ENCODE measurements at places on chromosomes 12 and 14.
A peak's percentile ranks its signal among the peaks of the same experiment; 100 is the strongest.

- H3K4me1 ChIP-seq = no peaks in the 10 kb centered on the region
- H3K36me3 ChIP-seq = no peaks in the 10 kb centered on the region
- no peak overlapping the region for H3K27ac ChIP-seq
- DNase-seq = no peak
- no peak overlapping the region for H3K4me3 ChIP-seq
Observed at GRCh38 chr14:31261859-31262731, 54.5 kb upstream of the HECTD1 start.

GRCh38 chr14:37251775-37252174, 54.0 kb downstream of the MIPOL1 start:
- DNase-seq = no peak
- no peak overlapping the region for H3K4me3 ChIP-seq
- no peaks in the 10 kb centered on the region for H3K27me3 ChIP-seq
- H3K4me1 ChIP-seq = no peaks in the 10 kb centered on the region
- H3K27ac ChIP-seq = no peak overlapping the region
- H3K36me3 ChIP-seq = no peaks in the 10 kb centered on the region

DNA sequence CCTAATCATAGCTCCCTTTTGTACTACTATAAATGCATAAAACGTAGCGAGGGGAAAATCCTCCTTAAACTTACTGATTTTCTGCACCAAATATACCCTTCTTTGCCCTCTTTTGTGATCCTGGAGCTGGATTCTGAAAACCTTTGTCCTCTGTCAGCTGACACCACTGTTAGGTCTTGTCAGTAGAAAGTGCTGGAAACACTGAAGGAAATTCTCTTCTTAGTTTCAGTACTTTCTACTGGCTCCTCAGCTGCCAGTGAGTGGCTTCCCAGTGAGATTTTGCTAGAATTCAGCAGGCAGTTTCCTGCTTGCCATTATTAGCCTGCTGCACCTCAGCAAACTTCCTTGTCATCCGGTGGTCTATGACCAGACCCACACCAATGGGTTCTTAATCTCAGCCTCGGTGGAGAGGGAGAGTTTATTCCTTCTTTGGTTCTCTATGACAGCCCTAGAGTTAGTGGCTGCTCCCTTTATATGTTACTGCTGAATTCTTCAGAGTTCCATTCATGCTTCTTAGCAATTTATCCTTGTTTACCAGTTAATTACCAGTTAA, 476.2 kb downstream of the FSCB start:
- H3K4me3 ChIP-seq = no peak overlapping the region
- DNase-seq = no peak
- H3K36me3 ChIP-seq = no peaks in the 10 kb centered on the region
- no peaks in the 10 kb centered on the region for H3K27me3 ChIP-seq

GRCh38 chr12:68349921-68350606, 17.9 kb upstream of the MDM1 start:
- H3K36me3 ChIP-seq = no peaks in the 10 kb centered on the region
- H3K27ac ChIP-seq = no peak overlapping the region
- peaks cover 3% of the 10 kb centered on the region for H3K27me3 ChIP-seq
- peaks cover 2% of the 10 kb centered on the region for H3K4me1 ChIP-seq
- no peak overlapping the region for H3K4me3 ChIP-seq

GRCh38 chr12:11204173-11204572, 17.4 kb upstream of the TAS2R42 start:
- H3K27ac ChIP-seq = no peak overlapping the region
- H3K27me3 ChIP-seq = no peaks in the 10 kb centered on the region
- no peak for DNase-seq

DNA sequence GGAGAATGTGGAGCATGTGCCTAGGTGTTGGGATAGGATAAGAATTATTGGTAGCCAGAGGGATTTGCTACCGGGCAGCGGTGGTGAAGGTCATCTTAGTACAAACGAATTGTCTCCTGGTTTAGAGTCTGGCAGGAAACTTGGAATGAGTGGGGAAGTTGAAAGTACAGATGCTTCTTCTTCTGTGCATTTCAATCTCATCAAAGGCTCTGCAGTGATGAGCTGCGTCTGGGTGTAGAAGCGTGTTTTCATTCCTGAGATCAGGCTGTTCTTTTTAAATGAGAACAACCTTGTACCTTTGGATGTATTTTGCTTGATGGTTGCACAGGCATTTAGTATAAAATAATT, 2.1 kb downstream of the WNK1 start:
- H3K36me3 ChIP-seq = peaks cover 28% of the 10 kb centered on the region
- no peak for DNase-seq
- H3K4me3 ChIP-seq = peak overlapping the region; percentile 75
- peaks cover 59% of the 10 kb centered on the region for H3K4me1 ChIP-seq
- H3K27ac ChIP-seq = peak overlapping the region; percentile 91

GRCh38 chr12:94941440-94941862, 62.0 kb downstream of the NDUFA12 start:
- DNase-seq = no peak
- no peak overlapping the region for H3K27ac ChIP-seq
- H3K4me1 ChIP-seq = peaks cover 12% of the 10 kb centered on the region
- no peak overlapping the region for H3K4me3 ChIP-seq

DNA sequence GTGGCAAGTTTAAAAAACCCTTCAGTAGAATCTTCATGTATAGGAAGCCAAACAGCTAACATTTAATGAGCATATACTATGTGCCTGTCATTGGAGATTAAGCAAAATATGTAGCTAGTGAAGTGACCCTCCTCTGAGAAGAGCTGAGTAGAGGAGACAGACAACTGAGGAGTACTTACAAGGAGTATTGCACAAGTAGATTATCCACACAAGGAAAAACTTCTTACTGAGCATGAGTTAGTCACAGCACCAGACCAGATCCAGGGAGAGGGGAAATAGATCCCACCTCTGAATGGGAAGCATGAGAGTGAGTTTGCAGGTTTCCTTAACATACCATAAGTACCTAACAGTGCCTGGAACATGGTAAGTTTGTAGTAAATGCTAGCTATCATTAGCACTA, 33.0 kb downstream of the FRMD6 start:
- 0 out of 2 replicates have a peak, but pooled peaks cover 6% of the 10 kb centered on the region for H3K36me3 ChIP-seq

GRCh38 chr14:92846162-92846897, 52.2 kb downstream of the GOLGA5 start:
- no peaks in the 10 kb centered on the region for H3K4me1 ChIP-seq
- no peak for DNase-seq
- H3K36me3 ChIP-seq = peaks cover under 1% of the 10 kb centered on the region
- H3K4me3 ChIP-seq = no peak overlapping the region
- no peak overlapping the region for H3K27ac ChIP-seq

- DNase-seq = no peak
- no peaks in the 10 kb centered on the region for H3K36me3 ChIP-seq
- no peak overlapping the region for H3K4me3 ChIP-seq
Observed at GRCh38 chr12:129696405-129696804, 207.4 kb downstream of the TMEM132D start.

DNA sequence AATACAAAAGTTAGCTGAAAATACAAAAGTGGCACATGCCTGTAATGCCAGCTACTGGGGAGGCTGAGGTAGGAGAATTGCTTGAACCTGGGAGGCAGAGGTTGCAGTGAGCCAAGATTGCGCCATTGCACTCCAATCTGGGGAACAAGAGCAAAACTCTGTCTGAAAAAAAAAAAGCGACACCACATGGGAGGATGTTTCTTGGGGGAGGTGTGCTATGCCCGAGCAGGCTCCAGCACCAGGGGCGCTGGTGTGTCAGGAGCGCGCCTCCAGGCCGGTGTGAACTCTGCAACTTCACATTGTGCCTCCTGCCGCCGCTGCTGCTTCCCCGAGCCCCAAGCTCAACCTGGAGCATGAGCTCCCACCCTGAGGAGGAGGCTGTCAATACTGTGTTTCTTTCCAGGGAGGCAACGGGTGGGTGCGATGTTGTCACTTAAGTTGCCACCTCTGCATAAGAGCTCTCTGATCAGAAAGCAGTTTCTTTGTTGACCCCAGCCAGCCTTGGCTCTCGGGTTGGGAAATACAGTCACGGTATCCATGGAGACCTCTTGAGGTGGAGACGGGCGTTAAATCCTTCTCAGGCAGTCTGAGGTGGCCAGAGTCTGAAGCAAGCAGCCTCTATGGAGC, 18.9 kb downstream of the DEGS2 start:
- H3K4me3 ChIP-seq = no peak overlapping the region
- H3K4me1 ChIP-seq = peaks cover 5% of the 10 kb centered on the region
- H3K36me3 ChIP-seq = peaks cover 100% of the 10 kb centered on the region
- H3K27me3 ChIP-seq = no peaks in the 10 kb centered on the region
- H3K27ac ChIP-seq = no peak overlapping the region

- H3K4me1 ChIP-seq = no peaks in the 10 kb centered on the region
- DNase-seq = no peak
- no peak overlapping the region for H3K27ac ChIP-seq
- no peaks in the 10 kb centered on the region for H3K36me3 ChIP-seq
- H3K4me3 ChIP-seq = no peak overlapping the region
Observed at GRCh38 chr12:51922146-51922545, 14.8 kb downstream of the ACVRL1 start.

GRCh38 chr14:96962337-96962736, 165.2 kb downstream of the VRK1 start:
- peaks cover 10% of the 10 kb centered on the region for H3K36me3 ChIP-seq
- H3K4me3 ChIP-seq = no peak overlapping the region
- H3K27ac ChIP-seq = peak overlapping the region; percentile 69
- peak; percentile 54 for DNase-seq
- H3K4me1 ChIP-seq = peaks cover 13% of the 10 kb centered on the region

DNA sequence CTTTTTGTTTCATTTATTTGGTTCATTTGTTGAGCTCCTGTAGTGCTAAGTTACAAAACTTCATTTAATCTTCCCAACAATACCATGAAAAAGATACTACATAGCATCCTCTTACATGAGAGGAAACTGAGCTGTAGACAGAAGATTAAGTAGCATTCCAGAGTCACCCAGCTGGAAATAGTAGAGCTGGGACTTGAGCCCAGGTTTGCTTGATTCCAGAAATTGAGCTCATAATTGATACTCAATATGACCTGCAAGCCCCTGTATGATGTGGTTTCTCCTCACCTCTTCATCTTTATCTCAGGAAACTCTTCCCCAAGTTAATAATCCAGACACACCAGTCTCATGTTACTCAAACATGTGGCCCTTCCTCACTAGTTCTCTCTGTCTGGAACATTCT, 87.0 kb upstream of the DAAM1 start:
- no peak overlapping the region for H3K4me3 ChIP-seq
- H3K36me3 ChIP-seq = no peaks in the 10 kb centered on the region
- DNase-seq = no peak
- no peaks in the 10 kb centered on the region for H3K4me1 ChIP-seq
- H3K27me3 ChIP-seq = peaks cover 18% of the 10 kb centered on the region

DNA sequence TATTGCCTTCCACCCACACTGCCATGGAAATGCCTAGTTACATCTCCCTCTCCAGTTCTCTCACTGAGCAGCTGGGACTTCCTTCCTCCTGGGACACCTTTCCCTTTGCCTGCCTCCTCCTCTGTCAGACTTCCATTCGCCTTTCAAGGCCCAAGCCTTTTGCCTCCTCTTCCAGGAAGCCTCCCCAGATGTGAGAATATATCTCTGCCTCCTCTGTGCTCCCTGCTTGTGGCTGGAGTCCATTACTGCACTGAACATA, 3.1 kb downstream of the IFI27L2 start:
- H3K36me3 ChIP-seq = no peaks in the 10 kb centered on the region
- H3K27me3 ChIP-seq = no peaks in the 10 kb centered on the region
- peaks cover 23% of the 10 kb centered on the region for H3K4me1 ChIP-seq
- no peak for DNase-seq
- H3K4me3 ChIP-seq = no peak overlapping the region

DNA sequence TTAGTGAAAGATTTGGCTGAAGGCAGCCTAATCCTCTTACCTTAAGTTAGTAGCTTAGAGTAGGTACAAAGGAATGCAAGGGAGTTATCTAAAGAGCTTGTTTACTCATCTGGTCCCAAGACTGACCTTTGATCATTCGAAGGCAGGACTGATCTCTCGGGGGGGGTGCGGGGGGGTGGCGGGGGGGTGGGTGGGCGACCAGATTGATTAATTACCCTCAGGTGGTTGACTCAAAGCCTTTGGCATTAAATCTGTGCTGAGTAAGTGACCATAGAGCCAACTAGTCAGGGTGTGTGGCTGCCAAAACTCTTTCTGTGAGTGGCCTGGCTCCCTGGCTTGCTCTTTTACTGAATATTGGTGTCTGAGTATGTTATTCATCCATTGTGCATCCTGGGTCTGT, 731.9 kb upstream of the FBXO33 start:
- no peak overlapping the region for H3K27ac ChIP-seq
- H3K27me3 ChIP-seq = no peaks in the 10 kb centered on the region
- H3K36me3 ChIP-seq = no peaks in the 10 kb centered on the region
- H3K4me3 ChIP-seq = no peak overlapping the region

DNA sequence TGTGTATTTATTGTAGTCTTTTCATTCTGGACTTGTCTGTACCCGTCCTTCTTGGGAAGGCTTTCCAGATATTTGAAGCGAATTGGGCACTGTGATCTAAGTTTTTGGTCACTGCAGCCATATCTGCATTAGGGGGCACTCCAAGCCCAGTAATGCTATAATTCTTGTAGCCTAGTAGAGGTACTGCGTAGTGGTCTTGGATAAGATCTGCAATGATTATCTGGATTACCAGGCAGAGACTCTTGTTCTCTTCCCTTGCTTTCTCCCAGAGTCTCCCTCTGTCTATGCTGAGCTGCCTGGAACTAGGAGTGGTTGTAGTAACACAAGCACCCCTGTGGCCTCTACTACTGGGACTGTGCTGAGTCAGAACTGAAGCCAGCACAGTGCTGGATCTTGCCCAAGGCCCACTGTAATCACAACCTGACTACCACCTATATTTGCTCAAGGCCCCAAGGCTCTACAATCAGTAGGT, 30.0 kb downstream of the SLC38A2 start:
- peak; percentile 22 for DNase-seq
- H3K27me3 ChIP-seq = no peaks in the 10 kb centered on the region
- H3K36me3 ChIP-seq = no peaks in the 10 kb centered on the region
- H3K27ac ChIP-seq = no peak overlapping the region
- no peak overlapping the region for H3K4me3 ChIP-seq

DNA sequence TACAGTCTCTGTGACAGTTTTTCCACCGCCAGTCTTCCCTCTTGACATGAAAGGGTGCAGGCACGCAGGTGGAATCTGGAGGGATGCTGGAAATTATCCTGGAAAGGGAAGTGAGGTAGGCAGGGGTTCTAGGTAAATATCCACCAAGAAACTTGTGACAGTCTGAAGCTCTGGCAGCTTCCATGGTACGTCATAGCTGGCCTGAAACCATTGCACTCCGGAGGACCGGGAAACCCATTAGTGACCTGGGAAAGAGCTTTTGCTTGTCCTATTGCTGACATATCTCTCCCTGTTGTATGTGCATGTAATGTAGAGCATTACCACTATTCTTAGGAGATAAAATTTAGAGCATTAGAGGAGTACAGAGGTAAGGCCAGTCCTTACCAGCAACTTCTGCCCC, 275.9 kb downstream of the EGLN3 start:
- no peaks in the 10 kb centered on the region for H3K36me3 ChIP-seq
- DNase-seq = no peak
- H3K27ac ChIP-seq = no peak overlapping the region
- no peak overlapping the region for H3K4me3 ChIP-seq

DNA sequence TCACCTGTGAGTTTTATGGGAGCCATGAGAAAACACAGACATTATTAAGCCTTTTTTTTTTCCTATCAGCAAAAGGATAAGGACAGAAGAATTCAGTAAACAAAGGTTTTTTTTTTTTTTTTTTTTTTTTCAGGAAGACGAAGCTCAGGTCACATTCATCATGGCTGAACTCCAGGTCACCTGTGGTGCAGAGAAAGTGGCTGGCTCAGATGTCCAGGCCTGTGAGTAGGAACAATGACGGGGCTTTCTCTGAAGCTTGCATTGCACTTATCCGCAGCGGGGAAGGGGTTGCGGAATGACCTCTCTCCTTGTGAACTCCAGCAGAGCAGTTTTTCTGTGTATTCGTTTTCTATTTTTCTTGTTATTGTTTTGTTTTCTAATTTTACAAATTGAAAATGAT, 759.6 kb upstream of the TMEM132C start:
- H3K4me3 ChIP-seq = no peak overlapping the region
- no peaks in the 10 kb centered on the region for H3K27me3 ChIP-seq
- H3K4me1 ChIP-seq = no peaks in the 10 kb centered on the region
- H3K27ac ChIP-seq = no peak overlapping the region
- no peak for DNase-seq
